Esophagus muscularis mucosa (tissue), 4 donors: ENCODE measurements at places on chromosomes 11 and 22. TPM values are rescaled to one million over a fixed set of nuclear protein-coding genes. Genes with fewer than 3 reads are reported as not detected.
A peak's percentile ranks its signal among the peaks of the same experiment; 100 is the strongest.

The KREMEN1 gene
- 14.6 TPM for total RNA-seq

- H3K36me3 ChIP-seq = peaks cover 60% of the 10 kb centered on the region
- no peaks in the 10 kb centered on the region for H3K27me3 ChIP-seq
- H3K27ac ChIP-seq = no peak overlapping the region
- peaks cover 60% of the 10 kb centered on the region for H3K4me1 ChIP-seq
- no peak overlapping the region for H3K4me3 ChIP-seq
These were observed 2.8 kb downstream of the CFL1 start for GRCh38 chr11:65854852-65855837.

GRCh38 chr11:1702506-1702905, 5.5 kb downstream of the KRTAP5-6 start:
- no peaks in the 10 kb centered on the region for H3K36me3 ChIP-seq
- H3K27ac ChIP-seq = no peak overlapping the region
- H3K4me3 ChIP-seq = no peak overlapping the region
- DNase-seq = no peak
- no peaks in the 10 kb centered on the region for H3K4me1 ChIP-seq

GRCh38 chr11:8873741-8874405, 37.1 kb upstream of the AKIP1 start:
- no peak for DNase-seq
- H3K4me1 ChIP-seq = peaks cover 50% of the 10 kb centered on the region
- no peaks in the 10 kb centered on the region for H3K36me3 ChIP-seq

DNA sequence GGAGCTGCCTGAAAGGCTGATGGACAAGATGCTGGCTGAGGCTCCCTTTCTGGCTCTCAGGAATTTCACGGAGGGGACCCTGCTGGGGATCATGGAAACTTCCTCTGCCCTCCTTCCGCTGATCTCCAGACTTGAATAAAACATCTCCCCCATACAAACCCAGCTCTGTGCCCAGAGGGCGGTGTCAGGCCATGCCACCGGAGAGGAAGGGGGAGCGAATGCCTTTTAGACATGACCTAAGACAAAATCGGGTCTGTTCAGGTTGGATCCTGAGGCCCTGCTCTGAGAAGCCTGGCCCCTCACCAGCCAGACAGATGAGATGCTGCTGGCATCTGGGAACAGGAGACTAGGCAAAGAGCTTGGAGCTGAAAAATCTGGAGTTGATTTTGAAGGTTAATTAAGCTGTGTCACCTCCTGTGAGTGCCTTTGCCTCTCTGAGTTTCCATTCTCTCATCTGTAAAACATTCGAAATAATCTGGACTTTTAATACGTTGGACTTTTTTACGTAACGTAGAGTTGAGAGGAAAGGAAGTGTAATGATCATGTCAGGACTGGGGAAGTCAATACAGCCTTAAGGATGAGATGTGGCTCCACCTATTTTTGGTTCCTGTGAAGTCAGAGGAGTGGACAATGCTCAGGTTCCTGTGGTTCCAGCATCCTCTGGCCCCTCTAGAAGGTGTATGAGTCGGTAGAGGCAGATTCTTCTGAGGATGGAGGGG, 163.6 kb downstream of the ST3GAL4 start:
- no peaks in the 10 kb centered on the region for H3K27me3 ChIP-seq
- H3K4me3 ChIP-seq = no peak overlapping the region
- H3K4me1 ChIP-seq = no peaks in the 10 kb centered on the region
- H3K36me3 ChIP-seq = no peaks in the 10 kb centered on the region

DNA sequence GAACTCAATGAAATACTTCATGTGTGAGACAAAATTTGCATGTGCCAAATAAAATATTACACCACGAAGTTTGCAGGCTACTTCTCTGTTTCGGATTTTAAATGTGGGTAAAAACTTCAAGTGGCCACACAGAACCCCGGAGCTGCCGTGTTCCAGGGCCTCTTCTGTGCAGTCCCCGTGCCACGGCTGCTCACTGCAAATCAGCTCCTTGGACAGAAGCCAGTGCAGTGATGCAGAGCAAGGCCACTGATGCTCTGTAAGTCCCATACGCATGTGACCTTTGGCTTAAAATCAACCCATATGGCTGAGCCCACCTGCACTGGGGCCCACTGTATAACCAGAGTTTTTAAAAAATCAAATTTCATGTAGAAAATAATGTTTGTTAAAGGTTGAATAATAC, 1309.4 kb downstream of the TBC1D22A start:
- DNase-seq = no peak
- H3K36me3 ChIP-seq = no peaks in the 10 kb centered on the region
- no peak overlapping the region for H3K4me3 ChIP-seq
- H3K27me3 ChIP-seq = no peaks in the 10 kb centered on the region

The SESN3 gene
- 18.1 TPM for total RNA-seq

DNA sequence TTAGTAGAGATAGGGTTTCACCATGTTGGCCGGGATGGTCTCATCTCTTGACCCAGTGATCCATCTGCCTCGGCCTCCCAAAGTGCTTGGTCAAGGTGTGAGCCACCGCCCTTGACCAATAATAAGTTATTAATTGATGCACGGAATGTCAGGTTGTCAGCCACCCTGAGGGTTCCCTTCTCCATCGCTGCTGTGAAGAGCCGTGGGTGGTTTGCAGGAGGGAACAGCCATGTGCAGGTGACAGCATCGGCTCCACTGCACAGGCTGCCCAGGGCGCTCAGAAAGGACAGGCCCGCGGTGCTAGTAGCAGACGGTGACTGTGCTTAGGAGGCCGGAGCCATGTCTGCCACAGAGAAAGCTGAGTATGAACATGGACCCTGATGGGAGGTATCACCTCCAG, 814.0 kb downstream of the BRD1 start:
- H3K27ac ChIP-seq = no peak overlapping the region
- peak; percentile 57 for DNase-seq
- no peaks in the 10 kb centered on the region for H3K36me3 ChIP-seq
- no peaks in the 10 kb centered on the region for H3K27me3 ChIP-seq
- no peak overlapping the region for H3K4me3 ChIP-seq

- H3K4me1 ChIP-seq = peaks cover 27% of the 10 kb centered on the region
- no peak overlapping the region for H3K27ac ChIP-seq
- H3K27me3 ChIP-seq = no peaks in the 10 kb centered on the region
- no peak overlapping the region for H3K4me3 ChIP-seq
- H3K36me3 ChIP-seq = no peaks in the 10 kb centered on the region
These were observed 11.4 kb upstream of the KCNQ1OT1 start for GRCh38 chr11:2711161-2711560.

The SPI1 gene
- 34.6 TPM for total RNA-seq

GRCh38 chr11:112024178-112024772, 933 bp upstream of the DLAT start:
- peak overlapping the region; percentile 96 for H3K27ac ChIP-seq
- H3K36me3 ChIP-seq = peaks cover 52% of the 10 kb centered on the region
- peak overlapping the region; percentile 70 for H3K4me3 ChIP-seq

DNA sequence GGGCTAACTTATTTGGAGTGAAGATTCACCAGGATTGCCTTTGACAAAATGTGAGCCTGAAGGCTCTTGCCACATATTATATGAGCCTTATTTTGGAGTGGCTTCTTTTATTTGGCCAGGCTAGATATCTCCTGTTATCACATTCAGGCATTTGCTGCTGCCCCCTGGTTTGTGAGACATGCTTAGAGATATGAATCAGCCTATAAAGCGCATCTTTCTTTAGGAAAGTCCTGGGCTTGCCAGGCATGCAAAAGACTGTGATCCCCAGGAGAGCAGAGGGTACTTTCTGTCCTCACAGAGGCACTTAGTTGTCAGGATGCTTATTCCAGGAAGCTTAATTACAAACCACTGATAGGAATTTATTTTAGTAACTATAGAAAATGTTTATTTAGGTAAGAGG, 333.3 kb downstream of the FAT3 start:
- H3K27ac ChIP-seq = no peak overlapping the region
- no peaks in the 10 kb centered on the region for H3K27me3 ChIP-seq
- no peaks in the 10 kb centered on the region for H3K36me3 ChIP-seq
- no peaks in the 10 kb centered on the region for H3K4me1 ChIP-seq
- no peak overlapping the region for H3K4me3 ChIP-seq
- no peak for DNase-seq

The E2F8 gene
- 0.17 TPM for total RNA-seq

GRCh38 chr11:87263264-87263838, 225.6 kb downstream of the TMEM135 start:
- no peak overlapping the region for H3K4me3 ChIP-seq
- DNase-seq = no peak
- H3K27me3 ChIP-seq = no peaks in the 10 kb centered on the region
- no peak overlapping the region for H3K27ac ChIP-seq
- no peaks in the 10 kb centered on the region for H3K36me3 ChIP-seq
- H3K4me1 ChIP-seq = peaks cover 23% of the 10 kb centered on the region

DNA sequence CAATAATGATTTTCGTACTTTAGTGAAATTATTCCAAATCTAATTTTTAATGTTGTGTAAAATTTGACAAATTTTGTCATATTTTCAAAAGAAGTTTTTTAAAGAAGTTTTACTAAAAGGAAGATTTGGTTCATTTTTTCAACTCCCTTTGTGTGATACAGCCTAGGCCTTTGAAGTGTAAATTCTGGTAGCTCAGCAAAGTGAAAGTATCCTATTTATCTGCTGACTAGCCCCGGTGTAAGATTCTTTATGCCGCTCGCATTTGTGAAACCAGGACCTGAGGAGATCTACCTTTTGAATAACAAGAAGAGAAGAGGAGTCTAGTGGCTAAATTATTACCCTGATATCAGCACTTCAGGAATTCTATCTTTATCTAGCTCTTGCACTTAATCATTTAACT, 177.4 kb downstream of the JRKL start:
- DNase-seq = no peak
- H3K4me1 ChIP-seq = no peaks in the 10 kb centered on the region
- no peak overlapping the region for H3K27ac ChIP-seq
- peak overlapping the region; percentile 21 for H3K4me3 ChIP-seq
- no peaks in the 10 kb centered on the region for H3K36me3 ChIP-seq

The APOL6 gene
- 12.9 TPM for total RNA-seq

- H3K36me3 ChIP-seq = no peaks in the 10 kb centered on the region
- DNase-seq = no peak
- no peak overlapping the region for H3K27ac ChIP-seq
- H3K4me1 ChIP-seq = peaks cover 14% of the 10 kb centered on the region
- no peaks in the 10 kb centered on the region for H3K27me3 ChIP-seq
These were observed 49.5 kb downstream of the PACS1 start for GRCh38 chr11:66119348-66120133.

DNA sequence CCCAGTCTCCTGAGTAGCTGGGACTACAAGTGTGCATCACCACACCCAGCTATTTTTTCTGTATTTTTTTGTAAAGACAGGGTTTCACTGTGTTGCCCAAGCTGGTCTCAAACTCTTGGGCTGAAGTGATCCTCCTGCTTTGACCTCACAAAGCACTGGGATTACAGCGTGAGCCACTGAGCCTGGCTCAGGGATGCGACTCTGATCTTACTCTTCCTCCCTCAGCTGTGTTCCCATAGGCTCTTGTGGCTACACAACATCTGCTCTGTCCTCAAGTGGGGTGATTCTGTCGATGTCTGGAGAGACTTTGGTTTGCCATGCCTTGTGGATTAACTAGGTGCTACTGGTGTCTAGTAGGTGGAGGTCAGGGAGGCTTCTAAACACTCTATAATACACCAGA, 127.0 kb upstream of the SERPIND1 start:
- no peaks in the 10 kb centered on the region for H3K36me3 ChIP-seq
- no peak overlapping the region for H3K27ac ChIP-seq
- no peak overlapping the region for H3K4me3 ChIP-seq
- no peaks in the 10 kb centered on the region for H3K27me3 ChIP-seq
- H3K4me1 ChIP-seq = no peaks in the 10 kb centered on the region

DNA sequence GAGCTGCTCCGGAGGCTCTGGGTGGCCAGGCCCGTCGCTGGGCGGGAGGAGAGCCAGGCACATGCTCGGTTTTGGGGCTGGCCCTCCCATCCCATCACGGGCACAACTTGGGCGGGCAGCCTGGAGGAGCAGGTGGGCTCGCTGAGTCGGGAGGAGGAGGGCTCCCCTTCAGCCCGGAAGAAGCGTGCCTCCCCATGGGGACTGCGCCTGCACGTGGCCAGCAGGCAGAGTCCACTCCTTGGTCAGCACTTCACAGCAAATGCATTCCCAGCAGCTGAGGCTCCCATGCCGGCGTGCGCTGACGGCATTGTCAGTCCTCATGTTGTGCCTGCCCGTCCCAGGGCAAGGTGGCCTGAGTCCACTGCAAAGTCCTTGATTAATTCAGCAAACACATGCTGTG, 1281.7 kb downstream of the BRD1 start:
- no peak overlapping the region for H3K4me3 ChIP-seq
- no peaks in the 10 kb centered on the region for H3K36me3 ChIP-seq
- H3K27ac ChIP-seq = no peak overlapping the region
- H3K4me1 ChIP-seq = no peaks in the 10 kb centered on the region
- no peak for DNase-seq

The ZBTB16 gene
- 256 TPM for total RNA-seq

DNA sequence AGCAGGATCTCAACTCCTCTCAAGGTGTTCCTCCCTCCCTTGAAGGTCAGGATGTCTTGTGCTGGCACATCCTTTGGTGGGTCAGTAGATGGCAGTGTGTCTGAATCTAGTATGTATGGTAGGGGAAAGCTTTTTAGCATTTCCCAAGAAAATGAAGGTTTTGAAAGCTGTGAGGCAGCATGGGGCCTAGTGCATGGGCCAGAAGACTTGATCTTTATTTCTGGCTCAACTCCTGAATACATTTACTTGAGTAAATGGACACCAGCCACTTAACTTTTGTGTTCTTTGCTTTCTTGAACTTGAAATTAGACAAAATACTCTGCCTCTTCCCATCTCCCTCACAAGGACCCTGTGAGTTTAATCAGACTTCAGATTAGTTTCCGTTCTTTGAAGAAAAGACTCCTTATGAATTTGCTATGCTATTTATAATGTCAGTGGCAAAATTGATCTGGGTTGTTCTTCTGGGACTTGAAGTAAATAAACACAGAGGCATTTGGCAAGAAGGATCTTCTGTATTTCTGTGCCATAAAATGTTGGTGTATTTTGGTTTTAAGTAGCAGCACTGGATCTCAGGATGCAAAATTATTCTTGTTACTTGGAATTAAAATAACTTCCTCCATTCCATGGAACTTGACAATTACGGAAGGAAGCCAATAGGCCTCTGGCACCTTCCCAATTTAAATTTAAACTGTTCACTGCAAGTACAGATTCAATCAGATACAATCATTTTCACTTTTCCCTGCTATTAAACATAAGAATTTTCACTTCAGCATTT, 288.8 kb downstream of the CASP12 start:
- no peak overlapping the region for H3K27ac ChIP-seq
- DNase-seq = no peak
- no peaks in the 10 kb centered on the region for H3K27me3 ChIP-seq
- no peaks in the 10 kb centered on the region for H3K36me3 ChIP-seq
- H3K4me1 ChIP-seq = no peaks in the 10 kb centered on the region
- H3K4me3 ChIP-seq = no peak overlapping the region

- H3K27me3 ChIP-seq = no peaks in the 10 kb centered on the region
- no peak for DNase-seq
- no peak overlapping the region for H3K4me3 ChIP-seq
- H3K27ac ChIP-seq = peak overlapping the region; percentile 53
- peaks cover 52% of the 10 kb centered on the region for H3K4me1 ChIP-seq
- no peaks in the 10 kb centered on the region for H3K36me3 ChIP-seq
These were observed 66.9 kb downstream of the NFAM1 start for GRCh38 chr22:42365111-42365865.

GRCh38 chr11:7749456-7749855, 43.2 kb upstream of the OVCH2 start:
- DNase-seq = no peak
- no peaks in the 10 kb centered on the region for H3K4me1 ChIP-seq
- no peaks in the 10 kb centered on the region for H3K27me3 ChIP-seq
- no peak overlapping the region for H3K27ac ChIP-seq

The UBE4A gene
- 38.0 TPM for total RNA-seq

GRCh38 chr11:5712507-5712906, 22.9 kb downstream of the TRIM22 start:
- H3K36me3 ChIP-seq = peaks cover 29% of the 10 kb centered on the region
- no peak for DNase-seq
- H3K27ac ChIP-seq = no peak overlapping the region
- H3K27me3 ChIP-seq = no peaks in the 10 kb centered on the region
- H3K4me3 ChIP-seq = no peak overlapping the region
